Thyroid gland (tissue), 4 donors: ENCODE measurements at places on chromosomes 13 and 19. TPM values are rescaled to one million over a fixed set of nuclear protein-coding genes. Genes with fewer than 3 reads are reported as not detected.

The MED29 gene
- 65.6 TPM for total RNA-seq

The DCT gene
- 0.20 TPM for total RNA-seq

The PTH2 gene
- total RNA-seq = not detected

The MAB21L1 gene
- total RNA-seq = 2.8 TPM

The S1PR4 gene
- 2.9 TPM for total RNA-seq

The HNRNPA1L2 gene
- total RNA-seq = 6.0 TPM

The KLK2 gene
- total RNA-seq = 2.8 TPM

The RFPL4A gene
- total RNA-seq = not detected

GRCh38 chr19:29673451-29674371 is 8.4 kb downstream of the PLEKHF1 start:
- H3K36me3 ChIP-seq = peaks cover 19% of the 10 kb centered on the region
- peaks cover 47% of the 10 kb centered on the region for H3K4me1 ChIP-seq
- H3K27me3 ChIP-seq = no peaks in the 10 kb centered on the region
- DNase-seq = no peak
- H3K27ac ChIP-seq = no peak overlapping the region
- H3K4me3 ChIP-seq = no peak overlapping the region

DNA sequence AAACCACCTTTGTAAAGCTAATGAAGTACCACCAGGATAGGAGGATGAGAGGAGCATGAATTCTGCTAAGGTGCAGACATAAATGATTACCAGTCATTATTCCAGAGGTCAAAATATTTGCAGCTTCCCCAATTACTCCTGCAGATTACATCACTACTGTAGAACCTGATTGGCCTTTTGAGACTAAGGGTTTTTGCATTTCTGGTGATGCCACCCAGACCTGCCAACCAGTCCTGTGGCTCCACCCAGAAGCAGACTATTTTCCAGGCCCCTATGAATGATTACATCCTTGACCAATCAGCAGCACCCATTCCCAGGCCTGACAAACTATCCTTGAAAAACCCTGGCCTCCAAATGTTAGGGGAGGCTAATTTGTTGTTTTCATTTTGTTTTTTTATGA is 11.2 kb upstream of the KCNC3 start:
- H3K4me1 ChIP-seq = no peaks in the 10 kb centered on the region
- no peaks in the 10 kb centered on the region for H3K27me3 ChIP-seq
- no peak for DNase-seq
- no peak overlapping the region for H3K27ac ChIP-seq

- no peak overlapping the region for H3K4me3 ChIP-seq
- no peak for DNase-seq
- H3K27ac ChIP-seq = no peak overlapping the region
Observed at GRCh38 chr19:50261446-50261970, 58.1 kb downstream of the MYH14 start.

DNA sequence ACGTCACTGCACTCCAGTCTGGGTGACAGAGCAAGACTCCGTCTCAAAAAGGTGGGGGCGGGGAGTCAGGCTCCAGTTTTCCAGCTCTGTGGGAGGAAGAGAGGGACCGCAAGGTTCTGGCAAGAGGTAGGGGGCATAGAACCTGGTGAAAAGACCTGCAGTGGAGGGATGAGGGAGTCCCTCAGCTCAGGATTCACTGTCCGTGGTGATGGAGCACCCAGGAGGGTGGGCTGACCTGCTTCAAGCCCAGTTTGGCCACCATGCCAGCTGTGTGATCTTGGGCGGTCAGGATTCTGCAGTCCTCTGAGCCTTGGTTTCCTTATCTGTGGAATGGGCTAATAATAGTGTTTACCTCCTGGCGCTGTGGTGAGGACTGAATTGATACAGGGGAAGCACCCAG is 21.2 kb downstream of the SLC8A2 start:
- no peak overlapping the region for H3K4me3 ChIP-seq
- peaks cover 19% of the 10 kb centered on the region for H3K27me3 ChIP-seq
- DNase-seq = no peak
- peaks cover 23% of the 10 kb centered on the region for H3K4me1 ChIP-seq

DNA sequence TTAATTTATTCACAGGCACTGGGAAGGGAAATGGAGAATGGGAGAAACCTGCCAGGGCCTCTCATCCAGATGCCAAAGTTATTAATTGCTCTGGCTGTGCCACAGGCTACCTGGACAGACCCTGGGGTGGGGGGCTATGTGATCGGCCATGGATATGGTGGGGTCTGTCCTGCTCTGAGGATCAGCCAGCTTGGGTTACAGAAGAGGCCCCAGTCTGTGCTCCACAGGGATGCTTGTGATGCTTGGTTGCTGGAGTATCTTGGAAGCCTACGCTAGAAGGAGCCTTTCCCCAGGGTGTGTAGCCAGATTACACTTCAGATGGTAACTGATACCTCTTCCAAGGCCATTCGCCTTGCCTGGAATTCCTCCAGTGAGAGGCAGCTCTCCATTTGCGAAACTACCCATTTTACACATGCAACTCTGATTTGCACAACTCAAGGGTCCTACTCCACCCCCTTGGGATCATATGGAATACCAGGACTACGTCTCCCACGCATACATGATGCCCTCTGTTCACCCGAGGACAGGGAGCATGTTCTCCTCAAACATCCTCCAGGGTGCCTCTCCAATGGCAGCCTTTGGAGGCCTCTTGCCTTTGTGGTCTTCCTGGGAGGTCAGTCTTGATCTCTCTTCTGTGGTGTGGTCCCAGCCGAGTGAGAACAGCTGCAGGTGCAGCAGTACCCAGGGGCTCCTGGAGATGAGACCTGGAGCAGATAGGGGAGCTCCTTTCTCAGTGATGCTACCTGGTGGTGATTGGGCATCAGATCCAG is 186.6 kb upstream of the TSHZ3 start:
- H3K4me1 ChIP-seq = no peaks in the 10 kb centered on the region
- no peaks in the 10 kb centered on the region for H3K27me3 ChIP-seq
- H3K4me3 ChIP-seq = no peak overlapping the region
- no peaks in the 10 kb centered on the region for H3K36me3 ChIP-seq
- no peak for DNase-seq

- no peaks in the 10 kb centered on the region for H3K27me3 ChIP-seq
- no peak overlapping the region for H3K27ac ChIP-seq
- H3K4me1 ChIP-seq = no peaks in the 10 kb centered on the region
- no peak for DNase-seq
Observed at GRCh38 chr13:63773476-63773875, 2357.8 kb upstream of the PCDH20 start.

DNA sequence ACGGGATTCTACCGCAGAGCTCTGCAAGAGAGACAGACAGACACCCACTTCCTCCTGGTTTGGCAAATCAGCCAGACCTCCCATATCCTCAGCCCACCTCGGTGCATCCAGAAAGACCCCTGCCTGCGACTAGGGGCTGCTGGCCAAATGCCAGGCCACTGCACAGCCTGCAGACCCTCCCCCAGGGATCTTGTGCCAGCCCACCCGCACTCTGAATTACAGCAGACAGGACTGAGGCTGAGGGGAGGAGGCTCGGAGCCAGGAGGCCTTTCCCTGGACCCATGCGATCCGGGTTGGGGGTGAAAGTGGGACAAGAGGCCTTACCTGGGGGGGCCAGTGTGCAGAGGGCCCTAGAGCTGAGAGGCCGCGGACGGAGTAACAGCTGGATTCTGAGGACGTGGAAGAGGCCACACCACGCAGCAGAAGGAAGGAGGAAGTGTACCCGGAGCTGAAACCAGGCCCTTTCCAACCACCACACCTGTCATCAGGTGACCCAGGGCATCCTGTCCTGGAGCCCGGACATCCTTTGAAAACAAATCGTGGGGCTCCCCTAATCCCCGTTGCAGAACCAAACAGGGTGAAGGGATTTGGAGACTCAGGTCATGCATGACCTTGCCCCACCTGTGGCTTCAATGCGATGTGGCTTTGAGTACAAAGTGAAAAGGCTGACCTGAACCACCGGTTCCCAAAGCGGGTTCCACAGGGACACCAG is 993 bp downstream of the FUT6 start:
- H3K4me1 ChIP-seq = no peaks in the 10 kb centered on the region
- no peaks in the 10 kb centered on the region for H3K27me3 ChIP-seq
- no peak overlapping the region for H3K4me3 ChIP-seq
- no peaks in the 10 kb centered on the region for H3K36me3 ChIP-seq
- no peak for DNase-seq

DNA sequence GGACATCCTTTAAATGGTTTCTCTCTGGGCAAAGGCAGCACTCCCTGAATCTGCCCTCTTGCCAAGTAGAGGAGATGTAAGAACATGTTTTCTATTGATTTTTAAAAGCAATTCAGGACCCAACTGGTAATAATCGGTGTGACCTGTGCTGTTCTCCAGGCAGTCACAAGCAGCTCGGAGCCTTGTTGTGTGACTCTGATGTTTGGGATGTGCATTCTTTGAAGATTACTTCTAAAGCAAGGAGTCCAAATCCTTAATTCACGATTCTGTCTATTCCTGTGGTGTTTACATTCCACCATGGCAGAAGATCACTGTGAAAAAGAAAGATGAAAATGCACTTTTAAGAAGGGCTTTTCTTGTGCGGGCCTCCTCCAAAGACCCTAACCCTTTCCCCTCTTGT is 122.3 kb upstream of the ZNF536 start:
- no peak for DNase-seq
- no peak overlapping the region for H3K27ac ChIP-seq
- no peak overlapping the region for H3K4me3 ChIP-seq
- H3K27me3 ChIP-seq = no peaks in the 10 kb centered on the region
- no peaks in the 10 kb centered on the region for H3K4me1 ChIP-seq
- no peaks in the 10 kb centered on the region for H3K36me3 ChIP-seq

DNA sequence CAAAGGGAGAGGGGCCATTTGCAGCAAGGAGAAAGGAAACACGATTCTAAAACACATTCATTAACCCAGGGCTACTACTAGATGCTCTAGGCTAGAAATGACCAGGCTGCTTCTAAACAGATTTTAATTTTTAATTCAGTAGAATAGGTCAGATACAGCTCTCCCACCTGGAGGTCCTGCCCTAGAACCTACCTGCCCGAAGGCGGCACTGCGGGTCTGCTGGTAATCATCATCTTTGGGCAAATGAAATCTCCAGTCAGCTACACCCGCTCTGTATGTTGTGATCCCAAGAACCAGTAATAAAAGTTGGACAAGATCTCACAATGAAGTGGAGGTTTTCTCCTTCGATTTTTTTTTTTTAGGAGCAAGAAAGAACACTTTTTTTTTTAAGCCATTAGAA is 345.3 kb downstream of the ENOX1 start:
- H3K4me3 ChIP-seq = no peak overlapping the region
- H3K27me3 ChIP-seq = no peaks in the 10 kb centered on the region
- no peak for DNase-seq
- H3K27ac ChIP-seq = no peak overlapping the region
- no peaks in the 10 kb centered on the region for H3K36me3 ChIP-seq
- no peaks in the 10 kb centered on the region for H3K4me1 ChIP-seq

DNA sequence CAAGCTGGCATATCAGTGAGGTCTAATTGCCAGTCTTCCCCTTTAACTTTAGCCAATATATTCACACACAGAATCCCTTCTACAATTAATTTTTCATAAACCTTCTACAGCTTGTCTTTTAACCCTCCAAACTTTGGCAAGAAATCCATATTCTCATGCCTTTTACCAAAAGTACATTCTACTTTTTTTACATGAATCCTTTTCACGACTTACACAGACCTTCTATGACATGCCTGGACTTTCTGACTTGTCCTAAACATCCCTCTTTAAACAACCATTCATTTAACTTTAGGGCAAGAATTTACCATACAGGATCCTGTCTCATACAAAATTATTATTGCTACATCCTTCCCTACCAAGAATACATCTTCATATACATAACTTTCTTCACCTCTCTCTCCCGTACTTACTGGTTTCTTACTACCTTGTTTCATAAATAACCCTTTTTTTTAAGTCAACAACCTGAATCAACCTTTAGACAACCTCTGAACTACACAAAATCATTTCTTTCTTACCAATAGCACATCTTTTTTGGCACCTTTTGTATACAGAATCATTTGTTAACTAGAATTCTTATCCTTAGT is 23.5 kb downstream of the ZNF544 start:
- H3K4me3 ChIP-seq = no peak overlapping the region
- H3K4me1 ChIP-seq = no peaks in the 10 kb centered on the region
- no peaks in the 10 kb centered on the region for H3K27me3 ChIP-seq
- DNase-seq = no peak
- H3K27ac ChIP-seq = no peak overlapping the region

DNA sequence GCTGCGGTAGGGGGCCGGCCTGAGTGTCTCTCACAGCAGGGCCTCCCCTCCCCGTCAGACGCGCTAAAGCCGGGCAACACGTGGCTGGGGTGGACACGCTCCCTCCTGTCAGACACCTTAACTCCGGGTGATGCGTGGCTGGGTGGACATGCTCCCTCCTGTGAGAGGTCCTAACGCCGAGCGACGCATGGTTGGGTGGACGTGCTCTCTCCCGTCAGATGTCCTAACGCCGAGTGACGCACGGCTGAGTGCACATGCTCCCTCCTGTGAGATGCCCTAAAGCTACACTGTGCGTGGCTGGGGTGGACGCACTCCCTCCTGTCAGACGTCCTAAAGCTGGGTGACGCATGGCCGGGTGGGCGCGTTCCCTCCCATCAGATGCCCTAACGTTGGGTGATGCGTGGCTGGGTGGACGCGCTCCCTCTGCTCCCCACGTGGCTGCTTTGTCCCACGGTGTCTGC is 126.1 kb upstream of the MCF2L start:
- DNase-seq = no peak
- peaks cover 22% of the 10 kb centered on the region for H3K36me3 ChIP-seq
- no peaks in the 10 kb centered on the region for H3K4me1 ChIP-seq
- no peak overlapping the region for H3K4me3 ChIP-seq
- no peaks in the 10 kb centered on the region for H3K27me3 ChIP-seq

GRCh38 chr13:59277106-59277505 is 886.6 kb downstream of the DIAPH3 start:
- no peak overlapping the region for H3K27ac ChIP-seq
- H3K4me3 ChIP-seq = no peak overlapping the region
- H3K27me3 ChIP-seq = no peaks in the 10 kb centered on the region
- peaks cover 11% of the 10 kb centered on the region for H3K4me1 ChIP-seq
- no peaks in the 10 kb centered on the region for H3K36me3 ChIP-seq

DNA sequence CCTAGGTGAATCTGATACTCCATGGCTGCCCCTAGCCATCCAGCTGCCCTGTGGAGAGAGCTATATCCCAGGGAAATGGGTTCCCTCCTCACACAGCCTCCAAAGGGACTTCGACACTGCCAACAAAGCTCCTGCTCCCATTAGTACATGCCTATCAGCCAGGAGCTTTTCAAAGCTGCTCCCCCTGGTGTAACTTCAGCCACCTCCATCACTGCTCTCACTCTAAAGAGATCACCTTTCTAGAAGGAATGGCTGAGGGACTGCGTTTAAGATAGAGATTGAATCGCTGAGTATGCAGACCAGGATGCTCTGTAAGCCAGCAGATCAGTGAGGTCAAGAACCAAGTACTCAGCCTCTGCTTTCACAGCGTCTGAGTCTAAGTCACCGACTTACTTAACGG is 213.7 kb downstream of the NALCN start:
- H3K27me3 ChIP-seq = no peaks in the 10 kb centered on the region
- no peak overlapping the region for H3K27ac ChIP-seq
- H3K36me3 ChIP-seq = no peaks in the 10 kb centered on the region
- no peak overlapping the region for H3K4me3 ChIP-seq
